ENCODE measurements at places on chromosomes 13 and 19.

DNA sequence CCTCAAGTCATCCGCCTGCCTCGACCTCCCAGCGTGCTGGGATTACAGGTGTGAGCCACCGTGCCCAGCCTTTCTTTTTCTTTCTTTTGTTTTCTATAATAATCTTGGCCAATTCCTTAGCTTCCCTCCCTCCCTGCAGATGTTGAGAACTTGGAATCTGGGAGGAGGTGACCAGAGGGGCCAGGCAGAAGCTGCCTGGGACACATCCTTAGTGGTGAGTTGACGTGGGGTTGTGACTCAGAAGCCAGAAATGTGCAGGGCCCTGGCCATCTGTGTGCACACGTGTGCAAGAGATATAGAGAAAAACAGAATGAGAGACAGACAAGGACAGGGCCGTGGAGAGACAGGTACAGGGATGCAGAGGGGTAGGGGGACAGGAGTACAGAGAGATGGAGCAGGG lies 154.3 kb downstream of the SIPA1L3 start:
- DNase-seq: no peak

- DNase-seq: peak; percentile 17
These were observed 3.5 kb downstream of the C19orf67 start for GRCh38 chr19:14081797-14082674.

DNA sequence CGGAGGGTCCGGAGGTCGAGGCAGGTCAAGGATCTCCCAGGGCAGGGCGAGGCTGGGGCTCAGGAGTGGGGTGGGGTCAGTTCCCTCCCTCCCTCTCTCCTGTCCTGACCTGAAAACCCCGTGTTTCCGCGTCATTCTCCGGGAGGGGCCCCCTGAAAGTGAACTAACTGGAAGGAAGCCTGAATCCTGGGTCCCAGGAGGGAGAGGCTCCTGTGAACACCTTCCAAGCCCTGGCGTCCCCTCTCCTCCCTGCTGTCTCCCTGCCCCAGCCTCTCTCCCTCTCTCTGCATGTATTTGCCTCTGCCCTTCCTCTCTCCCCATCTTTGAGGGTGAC lies 741 bp upstream of the CADM4 start:
- DNase-seq: no peak

DNA sequence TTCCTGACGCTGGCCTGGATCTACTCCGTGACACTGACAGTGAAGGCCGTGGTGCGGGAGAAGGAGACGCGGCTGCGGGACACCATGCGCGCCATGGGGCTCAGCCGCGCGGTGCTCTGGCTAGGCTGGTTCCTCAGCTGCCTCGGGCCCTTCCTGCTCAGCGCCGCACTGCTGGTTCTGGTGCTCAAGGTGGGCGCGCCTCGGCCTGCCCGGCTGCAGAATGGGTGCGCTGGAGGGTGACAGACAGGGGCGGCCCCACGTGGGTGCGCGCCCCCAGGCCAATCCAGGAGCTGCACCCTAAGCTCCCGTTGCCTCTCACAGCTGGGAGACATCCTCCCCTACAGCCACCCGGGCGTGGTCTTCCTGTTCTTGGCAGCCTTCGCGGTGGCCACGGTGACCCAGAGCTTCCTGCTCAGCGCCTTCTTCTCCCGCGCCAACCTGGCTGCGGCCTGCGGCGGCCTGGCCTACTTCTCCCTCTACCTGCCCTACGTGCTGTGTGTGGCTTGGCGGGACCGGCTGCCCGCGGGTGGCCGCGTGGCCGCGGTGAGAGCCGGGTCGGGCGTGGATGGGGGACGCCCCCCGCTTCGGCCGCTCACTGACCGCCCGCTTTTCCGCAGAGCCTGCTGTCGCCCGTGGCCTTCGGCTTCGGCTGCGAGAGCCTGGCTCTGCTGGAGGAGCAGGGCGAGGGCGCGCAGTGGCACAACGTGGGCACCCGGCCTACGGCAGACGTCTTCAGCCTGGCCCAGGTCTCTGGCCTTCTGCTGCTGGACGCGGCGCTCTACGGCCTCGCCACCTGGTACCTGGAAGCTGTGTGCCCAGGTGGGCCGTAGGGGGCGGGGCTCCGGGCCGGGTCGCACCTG lies 7.2 kb downstream of the ABCA7 start:
- no peak for DNase-seq

- no peak for DNase-seq
These were observed 154.9 kb downstream of the FGF9 start for GRCh38 chr13:21825801-21826200.

DNA sequence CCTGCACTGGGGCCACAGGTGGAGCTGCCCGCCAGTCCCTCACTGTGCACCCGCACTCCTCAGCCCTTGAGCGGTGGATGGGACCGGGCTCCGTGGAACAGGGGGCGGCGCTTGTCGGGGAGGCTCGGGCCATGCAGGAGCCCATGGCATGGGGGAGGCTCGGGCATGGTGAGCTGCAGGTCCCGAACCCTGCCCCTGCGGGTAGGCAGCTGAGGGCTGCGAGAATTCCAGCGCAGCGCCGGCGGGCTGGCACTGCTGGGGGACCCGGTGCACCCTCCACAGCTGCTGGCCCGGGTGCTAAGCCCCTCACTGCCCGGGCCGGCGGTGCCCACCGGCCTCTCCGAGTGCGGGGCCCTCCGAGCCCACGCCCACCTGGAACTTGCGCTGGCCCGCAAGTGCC lies 877.5 kb upstream of the PCDH9 start:
- no peak for DNase-seq

GRCh38 chr19:43784241-43784980 lies 3.6 kb upstream of the KCNN4 start:
- DNase-seq: peak; percentile 52

DNA sequence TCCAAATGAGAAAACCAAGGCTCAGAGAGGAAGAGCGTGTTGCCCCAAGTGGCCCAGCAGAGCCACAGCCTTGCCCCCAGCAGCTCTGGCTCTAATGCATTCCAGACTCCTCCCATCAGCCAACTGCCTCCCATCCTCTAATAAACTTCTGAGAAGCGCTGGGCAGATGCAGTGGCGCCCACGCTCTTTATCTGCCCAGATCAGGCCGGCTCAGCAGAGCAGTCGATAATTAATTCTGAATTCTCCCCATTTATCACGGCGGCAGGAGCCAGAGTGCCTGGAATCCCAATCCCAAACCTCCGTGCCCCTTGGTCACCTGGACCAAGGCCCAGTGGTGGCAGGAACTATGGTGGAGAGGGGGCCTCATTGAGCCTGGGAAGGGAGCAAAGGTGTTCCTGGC lies 13.9 kb downstream of the TINCR start:
- DNase-seq: no peak

DNA sequence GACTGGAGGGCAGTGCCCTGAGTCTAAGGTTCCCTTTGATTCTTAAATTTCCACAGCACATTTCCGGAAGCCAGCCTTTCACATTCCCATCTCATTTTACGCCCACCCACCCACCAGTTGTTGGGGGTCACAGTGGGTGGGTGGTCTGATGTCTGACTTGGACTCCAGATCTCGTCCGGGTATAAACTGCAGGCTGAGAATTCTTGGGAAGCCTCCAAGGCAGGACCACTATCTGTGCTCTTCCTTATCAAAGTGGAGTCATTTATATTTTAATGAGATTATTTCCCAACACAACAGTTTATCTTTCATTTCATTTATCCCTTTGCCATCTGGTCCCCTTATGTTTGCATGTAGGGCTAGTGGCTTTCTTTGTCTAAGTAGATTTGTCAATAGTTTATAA lies 3.6 kb upstream of the FAM124A start:
- DNase-seq: no peak

DNA sequence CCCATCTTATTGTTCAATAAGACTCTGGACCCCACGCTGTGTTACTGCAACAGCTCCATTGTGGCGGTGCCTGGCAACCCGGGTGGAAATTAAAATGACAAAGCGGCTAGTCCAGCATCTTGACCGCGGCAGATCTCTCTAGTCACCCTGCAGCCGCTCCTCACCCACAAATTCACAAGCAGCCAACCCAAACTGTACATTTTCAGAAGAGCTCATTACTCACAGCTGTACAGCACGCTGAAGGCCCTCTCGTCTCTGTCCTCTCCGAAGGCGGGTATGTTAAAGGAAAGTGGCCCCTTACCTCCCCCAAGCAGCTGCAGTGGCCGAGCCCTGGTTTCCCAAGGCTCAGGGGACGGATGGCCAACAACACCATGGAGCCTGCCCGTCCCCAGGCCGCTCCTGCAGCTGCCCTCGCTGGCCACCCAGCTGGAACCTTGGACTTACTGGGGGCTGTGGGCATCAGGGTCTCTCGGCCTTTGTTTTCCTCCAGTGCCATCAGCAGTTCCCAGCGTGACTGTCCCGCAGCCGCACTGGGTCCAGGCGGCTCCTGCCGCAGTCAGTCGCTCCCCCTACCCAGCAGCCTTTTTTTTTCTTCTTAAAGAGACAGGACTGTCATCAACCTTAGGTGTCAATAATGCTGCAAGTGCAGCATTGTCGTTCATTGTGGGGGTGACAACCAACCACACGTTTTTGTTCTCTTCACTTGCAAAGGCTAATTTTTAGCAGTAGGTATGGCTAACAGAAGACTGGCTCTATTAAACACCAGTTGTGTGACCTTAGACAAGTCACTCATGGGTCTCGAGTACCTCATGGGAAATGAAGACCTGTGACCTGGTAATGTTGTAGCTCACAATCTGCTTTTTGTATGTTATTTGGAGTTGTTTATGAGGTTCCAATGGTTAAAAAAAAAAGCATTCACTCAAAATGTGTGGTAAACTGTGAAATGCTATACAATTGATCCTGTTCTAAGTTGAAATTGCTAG lies at the start of gene SACS:
Gene SACS, minus strand, starts transcription at position 532 of the 983 bp plus-strand sequence. CDS start 22,463 bp downstream, outside the sequence.
- no peak for DNase-seq
